ENCODE measurements at places on chromosomes 6 and 20.
A peak's percentile ranks its signal among the peaks of the same experiment; 100 is the strongest.

GRCh38 chr6:154447954-154448353 is 62.5 kb downstream of the CNKSR3 start:
- no peak for DNase-seq

- DNase-seq, result no peak
Measured at GRCh38 chr6:156598855-156599180, 178.4 kb upstream of the ARID1B start.

DNA sequence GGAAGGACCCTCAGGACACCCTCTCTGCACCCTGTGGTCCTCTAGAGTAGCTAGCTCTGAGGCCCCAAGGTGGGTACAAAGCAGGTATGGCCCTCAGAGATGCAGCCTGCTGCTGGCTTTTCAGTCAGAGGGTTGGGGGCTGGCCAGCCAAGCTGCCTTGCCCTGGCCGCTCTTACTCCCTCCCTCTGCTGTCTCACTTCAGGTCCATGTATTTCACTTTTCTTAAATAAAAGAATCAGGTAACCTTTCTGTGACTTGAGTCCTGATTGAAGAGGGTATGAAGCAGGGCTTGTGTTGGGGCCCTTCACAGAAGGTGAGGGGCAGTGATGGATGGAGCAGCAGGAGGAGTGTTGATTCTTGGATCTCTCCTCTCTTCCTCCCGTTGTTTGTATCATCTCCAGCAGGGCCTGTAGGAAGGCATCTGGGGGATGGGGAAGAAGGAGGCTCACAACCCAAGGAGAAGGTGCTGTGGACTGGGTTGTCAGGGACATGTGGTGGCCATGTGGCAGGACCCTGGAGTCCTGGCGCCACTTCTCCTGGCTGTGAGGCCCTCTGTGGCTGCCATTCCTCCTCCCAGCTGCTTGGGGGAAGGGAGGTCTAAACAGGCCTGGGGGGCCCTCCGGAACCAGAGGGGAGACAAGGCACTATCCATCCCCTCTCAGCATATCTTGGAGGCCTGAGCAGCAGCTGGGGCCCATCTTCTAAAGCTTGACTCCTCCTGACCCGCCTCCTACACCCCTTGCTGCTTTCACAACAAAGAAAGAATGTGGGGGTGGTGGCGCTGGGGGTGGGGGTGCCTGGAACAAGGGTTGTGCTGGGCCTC is 1.1 kb upstream of the PTK7 start:
- no peak for DNase-seq

DNA sequence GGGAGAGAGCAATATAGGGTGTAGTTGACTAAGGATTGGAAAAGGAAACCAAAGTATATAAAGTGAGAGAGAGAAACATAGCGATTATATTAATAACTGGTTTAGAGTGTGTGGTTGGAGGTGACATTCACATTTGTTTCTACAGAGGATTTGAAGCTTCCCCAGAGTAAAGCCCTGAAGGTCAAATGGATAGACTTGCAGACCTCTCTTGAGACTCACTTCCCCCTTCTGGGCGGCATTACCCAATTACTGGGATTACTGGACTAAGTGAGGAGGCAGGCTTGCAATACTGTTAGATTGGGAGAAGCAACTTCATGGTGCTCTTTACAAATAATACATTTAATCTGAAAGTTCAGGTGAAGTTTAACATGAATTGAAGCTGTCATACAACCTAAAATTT is 10.7 kb downstream of the FIG4 start:
- no peak for DNase-seq

DNA sequence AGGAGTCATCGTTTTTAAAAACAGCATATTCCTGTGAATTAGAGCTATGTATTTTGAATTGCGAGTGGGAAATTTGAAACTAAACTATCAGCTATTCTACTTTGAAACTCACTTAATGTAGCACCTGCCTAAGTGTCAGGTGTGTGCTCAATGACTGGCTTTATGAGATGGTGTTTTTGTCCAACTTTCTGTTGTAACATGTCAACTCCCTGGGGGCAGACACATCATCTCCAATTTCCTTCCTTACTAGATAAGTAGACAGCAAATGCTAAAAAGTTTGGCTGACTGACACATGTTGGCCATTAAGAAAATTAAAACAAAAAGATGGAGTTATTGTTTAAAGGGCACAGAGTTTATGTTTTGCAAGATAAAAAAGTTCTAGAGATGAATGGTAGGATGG is 226.9 kb downstream of the TFAP2B start:
- DNase-seq, result no peak

DNA sequence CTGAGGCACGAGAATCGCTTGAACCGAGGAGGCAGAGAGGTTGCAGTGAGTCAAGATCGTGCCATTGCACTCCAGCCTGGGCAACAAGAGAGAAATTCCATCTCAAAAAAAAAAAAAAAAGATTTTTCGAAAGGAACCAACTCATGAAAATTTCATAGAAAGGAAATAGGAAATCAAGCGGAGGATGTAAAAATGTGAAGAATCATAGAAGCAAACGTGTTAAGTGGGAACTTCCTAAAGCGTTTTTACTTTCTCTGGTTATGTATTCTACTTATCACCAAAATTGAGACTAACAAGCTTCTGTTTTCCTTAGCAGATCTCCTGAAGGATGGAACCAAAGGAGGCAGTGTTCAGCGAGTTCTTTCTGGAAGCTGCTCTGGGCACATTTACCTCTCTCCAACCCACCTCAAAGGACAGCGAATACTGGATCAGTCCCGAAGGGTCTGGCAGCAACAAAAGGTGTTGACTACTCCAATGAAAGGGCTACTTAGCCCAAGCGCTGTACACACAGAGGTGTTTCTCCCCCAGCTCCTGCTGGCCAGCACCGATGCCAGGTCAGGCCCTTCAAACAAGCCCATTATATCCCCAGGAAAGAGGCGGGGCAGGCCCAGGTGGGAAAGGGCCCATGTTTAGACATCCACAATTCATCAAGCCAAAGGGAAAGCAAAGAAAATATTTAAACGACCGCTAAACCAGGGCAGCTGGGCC is 327.5 kb upstream of the JARID2 start:
- no peak for DNase-seq

GRCh38 chr6:166007349-166008263 is 160.0 kb downstream of the TBXT start:
- peak; percentile 75 for DNase-seq

GRCh38 chr6:106138151-106138550 is 52.0 kb downstream of the PRDM1 start:
- no peak for DNase-seq

DNA sequence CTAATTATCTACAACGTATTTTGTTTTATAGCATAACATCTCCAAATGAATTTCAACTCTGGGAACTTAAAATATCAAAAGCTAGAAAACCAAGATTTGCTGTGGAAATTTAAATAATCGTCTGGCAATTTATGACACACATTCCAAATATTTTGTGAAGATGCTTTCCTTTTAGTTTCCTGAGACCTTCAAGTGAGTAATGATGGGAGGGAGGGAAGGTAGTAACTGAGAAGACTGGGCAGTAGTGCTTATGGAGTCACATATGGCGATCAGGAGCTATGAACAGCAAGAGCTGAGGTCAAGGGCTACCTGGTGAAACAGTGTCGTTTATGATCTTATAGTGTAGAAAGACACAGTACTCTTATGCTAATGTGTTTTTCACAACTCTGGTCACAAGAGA is 178.2 kb upstream of the THEMIS start:
- no peak for DNase-seq

GRCh38 chr6:39791850-39792539 is at the start of gene DAAM2:
Gene DAAM2, plus strand, starts transcription at chr6:39792376. Its CDS starts 63,927 bp downstream, at chr6:39856303.
- peak; percentile 77 for DNase-seq

DNA sequence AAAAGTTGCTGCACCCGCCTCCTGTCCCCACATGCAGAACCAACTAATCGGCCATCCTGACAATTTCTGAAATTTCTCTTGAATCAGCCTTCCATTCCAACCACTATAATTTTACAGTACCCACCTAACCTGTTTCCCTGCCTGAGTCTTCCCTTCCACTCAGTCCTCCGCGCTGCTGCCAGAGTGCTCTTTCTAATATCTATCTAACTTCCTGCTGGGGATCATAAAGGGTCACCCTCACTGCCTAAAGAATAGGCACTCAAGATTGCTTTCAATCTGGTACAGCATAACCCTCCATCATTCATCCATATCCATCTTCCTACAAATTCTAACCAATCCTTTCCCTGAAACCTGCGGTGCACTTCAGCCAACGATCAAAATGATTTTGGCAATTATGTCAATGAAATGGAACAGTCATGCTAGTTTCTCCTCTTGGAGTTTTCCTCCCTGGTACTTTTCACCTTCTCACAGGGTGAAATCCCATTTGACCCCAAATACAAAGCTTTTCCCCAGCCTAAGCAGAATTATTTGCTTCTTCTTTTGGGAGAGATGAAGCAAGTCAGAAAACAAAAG is 117.5 kb upstream of the BEND6 start:
- DNase-seq, result no peak

GRCh38 chr6:144285798-144286502 is 815 bp downstream of the UTRN start:
- peak; percentile 85 for DNase-seq

DNA sequence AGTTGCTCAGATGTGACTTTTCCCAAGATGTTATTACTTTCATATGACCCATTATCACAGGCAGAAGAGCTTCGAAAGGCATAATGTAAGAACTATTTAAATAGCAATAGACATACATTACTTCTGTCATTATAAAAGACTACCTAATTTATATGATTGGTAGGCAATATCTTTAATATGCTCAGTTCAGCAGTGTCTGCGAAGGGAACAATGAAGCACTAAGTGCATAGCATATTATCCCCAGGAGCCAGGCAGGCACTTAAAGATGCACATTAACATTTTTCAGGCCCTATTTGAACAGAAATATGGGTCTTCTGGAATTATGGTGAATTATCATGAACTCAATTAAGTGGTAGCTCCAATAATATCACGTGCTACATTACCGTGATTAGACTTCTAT is 217.8 kb downstream of the EPM2A start:
- no peak for DNase-seq

GRCh38 chr6:46014046-46014445 is 1.6 kb downstream of the CLIC5 start:
- no peak for DNase-seq

DNA sequence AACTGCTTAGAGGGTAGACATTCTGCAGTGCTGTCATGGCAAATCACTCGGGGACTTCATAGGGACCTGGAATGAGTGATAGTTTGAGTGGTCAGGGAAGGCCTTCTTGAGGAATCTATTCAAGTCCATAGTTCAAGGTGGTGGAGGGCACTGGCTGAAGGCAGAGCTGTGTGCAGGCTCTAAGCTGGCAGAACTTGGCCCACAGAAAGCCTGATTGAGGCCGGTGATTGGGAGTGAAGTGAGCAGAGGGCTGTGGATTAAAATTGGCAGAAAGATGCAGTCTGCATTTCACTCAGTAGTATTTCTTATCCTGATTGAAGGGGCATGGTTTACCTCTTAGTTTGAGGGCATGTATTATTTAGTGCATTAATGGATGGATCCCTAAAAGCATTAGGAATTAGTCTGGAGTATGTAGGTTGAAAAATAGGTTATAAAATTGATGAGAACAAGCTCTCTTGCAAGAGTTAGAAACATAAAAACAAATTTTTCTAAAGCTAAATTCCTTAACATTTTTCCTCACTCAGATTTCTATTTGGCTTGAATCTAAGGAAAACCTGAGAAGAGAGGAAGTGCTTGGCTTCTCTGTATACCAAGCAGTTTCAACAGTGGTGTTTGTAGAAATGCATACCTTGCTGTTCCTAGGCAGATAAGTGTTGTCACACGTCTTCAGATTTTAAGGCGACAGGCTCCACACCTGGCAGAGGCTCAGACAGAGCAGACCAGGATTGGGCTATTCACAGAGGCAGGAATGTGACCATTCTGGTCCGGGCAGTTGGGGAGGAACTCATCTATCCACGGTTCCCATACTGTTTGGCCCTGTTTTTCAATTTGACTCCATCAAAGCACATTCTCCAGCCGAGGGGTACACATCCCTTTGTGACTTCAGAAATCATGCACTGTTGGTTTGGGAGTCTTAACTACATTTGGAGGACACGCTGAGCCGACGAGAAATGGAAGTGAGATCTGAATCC is 45.2 kb downstream of the UTRN start:
- no peak for DNase-seq

DNA sequence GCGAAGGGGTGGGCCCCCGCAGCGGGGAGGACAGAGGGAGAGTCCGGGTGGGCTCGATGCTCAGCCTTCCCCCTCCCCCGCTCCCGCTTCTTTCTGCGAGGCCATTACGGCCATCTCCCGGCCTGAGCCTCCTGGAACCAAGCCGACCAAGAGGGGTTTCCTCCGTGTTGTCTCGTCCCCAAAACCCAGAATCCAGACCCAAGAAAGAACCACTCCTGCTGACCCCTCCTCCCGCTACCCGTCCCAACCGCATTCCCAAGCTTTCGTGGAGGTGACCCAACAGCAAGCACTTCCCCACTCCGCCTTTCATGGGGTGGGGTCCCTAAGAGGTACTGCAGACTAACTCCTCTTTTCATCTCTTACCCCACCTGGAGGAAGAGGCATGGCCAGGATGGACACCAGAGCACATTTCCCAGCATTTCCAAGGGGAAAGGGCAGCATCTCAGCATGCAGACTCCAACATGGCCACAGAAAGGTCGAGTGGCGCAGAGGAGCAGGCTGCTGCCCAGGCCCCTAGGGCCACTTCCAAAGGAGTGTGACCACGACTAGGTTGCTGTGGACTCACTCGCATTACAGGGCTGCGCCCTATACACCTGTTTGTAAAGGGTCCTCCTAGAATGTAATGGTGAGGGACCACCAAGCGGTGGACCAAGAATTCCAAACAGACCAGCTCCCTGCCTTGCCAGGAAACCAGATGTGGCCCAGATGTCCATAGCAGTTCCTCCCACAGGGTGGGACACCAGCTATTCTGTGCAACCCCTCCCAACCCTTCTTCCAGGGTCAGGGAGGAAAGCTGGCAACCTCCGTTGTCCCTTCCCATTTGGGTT is 53.4 kb downstream of the MRPL14 start:
- no peak for DNase-seq

GRCh38 chr6:110053395-110054240 is 75.5 kb downstream of the GPR6 start:
- peak; percentile 25 for DNase-seq

GRCh38 chr6:161100072-161100471 is 108.5 kb downstream of the MAP3K4 start:
- DNase-seq, result no peak

DNA sequence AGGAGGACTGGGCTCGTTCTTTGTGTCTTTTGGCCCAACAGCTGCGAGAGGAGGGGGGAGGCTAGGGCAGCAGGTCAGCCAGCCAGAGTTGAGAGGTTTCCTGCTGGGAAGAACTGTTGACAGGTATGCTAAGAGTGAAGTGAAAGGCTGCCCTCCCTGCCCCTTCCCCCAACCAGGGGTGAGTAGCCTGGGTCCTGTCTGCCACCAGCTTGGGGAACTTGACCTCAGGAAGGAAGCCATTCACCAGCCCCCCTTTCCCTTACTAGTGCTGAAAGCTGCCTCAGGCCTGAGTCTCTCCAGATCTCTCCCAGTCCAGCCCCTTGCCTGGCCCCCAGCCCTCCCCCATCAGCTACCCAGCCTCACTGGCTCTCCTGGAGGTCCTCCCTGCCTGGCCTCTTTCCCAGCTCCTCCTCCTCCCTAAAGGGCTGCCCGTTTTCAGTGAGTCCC is 20.7 kb upstream of the ZNF76 start:
- peak; percentile 84 for DNase-seq
